ENCODE measurements at places on chromosomes 7 and 10. TPM values are rescaled to one million over a fixed set of nuclear protein-coding genes. Genes with fewer than 3 reads are reported as not detected.

GRCh38 chr7:34718867-34719266, 60.8 kb downstream of the NPSR1 start:
- no peak for DNase-seq

GRCh38 chr10:27541796-27542729, 38.0 kb downstream of the RAB18 start:
- no peak for DNase-seq

DNA sequence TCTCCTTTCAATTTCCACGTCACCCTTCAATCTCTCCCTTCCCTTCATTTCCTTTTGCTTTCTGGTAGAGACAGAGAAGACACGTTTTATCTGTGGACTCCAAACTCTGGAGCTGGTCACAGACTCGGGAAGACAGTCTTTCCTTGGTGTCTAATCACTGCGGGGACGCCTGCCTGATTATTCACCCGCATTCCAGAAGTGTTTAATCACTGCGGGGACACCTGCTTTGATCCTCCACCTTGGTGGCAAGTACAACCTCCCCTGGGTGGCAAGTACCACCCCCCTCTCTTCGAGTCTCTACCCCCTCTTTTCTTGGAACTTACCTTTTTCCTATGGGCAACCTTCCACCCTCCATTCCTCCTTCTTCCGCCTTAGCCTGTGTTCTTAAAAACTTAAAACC, 15.3 kb upstream of the LRRC61 start:
- DNase-seq = no peak

DNA sequence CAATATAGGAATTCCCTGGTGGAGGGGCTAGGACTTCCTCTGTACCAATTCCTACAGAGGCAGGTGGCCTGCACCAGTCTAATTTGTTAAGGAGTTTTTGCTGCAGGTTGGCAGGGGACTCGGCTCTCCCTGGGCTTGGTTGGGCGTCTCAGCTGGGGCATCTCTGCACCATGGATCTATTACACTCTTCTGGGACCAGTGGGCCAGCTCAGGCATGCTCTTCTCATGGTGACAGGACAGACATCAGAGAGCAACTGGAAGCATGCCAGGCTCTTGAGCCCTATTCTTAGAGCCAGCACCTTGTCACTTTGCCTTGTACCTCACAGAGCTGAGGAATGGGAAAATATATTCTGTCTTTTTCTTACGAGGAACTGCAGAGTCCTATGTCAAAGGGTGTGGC, 74.6 kb downstream of the SH2D4B start:
- DNase-seq = no peak

DNA sequence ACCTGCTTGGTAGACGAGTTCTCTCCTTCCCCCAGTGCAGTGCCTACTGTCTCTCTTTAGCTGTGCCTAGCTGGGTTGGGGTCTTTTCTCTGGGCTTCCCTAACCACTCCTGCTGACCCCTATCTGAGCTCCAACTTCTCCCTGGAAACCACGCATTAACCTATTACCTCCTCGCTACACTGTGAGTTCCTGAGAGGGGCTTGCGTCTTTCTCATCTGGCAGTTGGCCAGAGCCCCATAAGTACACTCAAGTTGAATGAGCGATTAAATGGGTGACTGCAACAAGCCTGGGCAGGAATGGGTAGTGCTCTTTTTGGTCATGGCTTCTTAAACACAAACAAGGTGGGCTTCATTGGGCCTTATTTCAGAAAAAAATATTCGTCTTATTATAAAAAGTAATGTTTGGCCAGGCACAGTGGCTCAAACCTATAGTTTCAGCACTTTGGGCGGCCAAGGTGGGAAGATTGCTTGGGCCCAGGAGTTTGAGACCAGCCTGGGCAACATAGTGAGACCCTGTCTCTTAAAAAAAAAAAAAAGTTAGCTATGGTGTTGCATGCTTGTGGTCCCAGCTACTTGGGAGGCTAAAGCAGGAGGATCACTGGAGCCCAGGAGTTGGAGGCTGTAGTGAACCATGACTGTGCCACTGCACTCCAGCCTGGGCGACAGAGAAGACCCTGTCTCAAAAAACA, 41.4 kb downstream of the SYPL1 start:
- DNase-seq = no peak

The ANK3 gene
- total RNA-seq = 12.6 TPM

The AKR1C2 gene
- not detected for total RNA-seq

The AGBL3 gene
- total RNA-seq = 3.0 TPM
